OCI-LY7 (cell line): ENCODE measurements at places on chromosomes 7 and 10.
A peak's percentile ranks its signal among the peaks of the same experiment; 100 is the strongest.

- no peak for DNase-seq
These were observed 61.7 kb downstream of the PRPF18 start for GRCh38 chr10:13648425-13648824.

- DNase-seq, result peak; percentile 75
These were observed 839 bp downstream of the IKZF5 start for GRCh38 chr10:123007558-123008354.

DNA sequence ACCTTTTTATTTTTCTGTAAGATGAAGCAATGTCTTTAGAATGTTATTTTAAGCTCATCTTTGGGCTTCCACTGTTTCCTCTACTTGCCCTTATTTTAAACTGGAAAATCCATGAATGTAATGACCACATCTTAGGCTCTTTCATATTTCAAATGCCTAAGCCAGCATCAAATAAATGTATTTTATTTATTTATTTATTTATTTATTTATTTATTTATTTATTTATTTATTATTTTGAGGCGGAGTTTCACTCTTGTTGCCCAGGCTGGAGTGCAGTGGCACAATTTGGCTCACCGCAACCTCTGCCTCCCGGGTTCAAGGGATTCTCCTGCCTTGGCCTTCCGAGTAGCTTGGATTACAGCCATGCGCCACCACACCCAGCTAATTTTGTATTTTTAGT lies 69.2 kb downstream of the HDAC9 start:
- DNase-seq, result no peak

DNA sequence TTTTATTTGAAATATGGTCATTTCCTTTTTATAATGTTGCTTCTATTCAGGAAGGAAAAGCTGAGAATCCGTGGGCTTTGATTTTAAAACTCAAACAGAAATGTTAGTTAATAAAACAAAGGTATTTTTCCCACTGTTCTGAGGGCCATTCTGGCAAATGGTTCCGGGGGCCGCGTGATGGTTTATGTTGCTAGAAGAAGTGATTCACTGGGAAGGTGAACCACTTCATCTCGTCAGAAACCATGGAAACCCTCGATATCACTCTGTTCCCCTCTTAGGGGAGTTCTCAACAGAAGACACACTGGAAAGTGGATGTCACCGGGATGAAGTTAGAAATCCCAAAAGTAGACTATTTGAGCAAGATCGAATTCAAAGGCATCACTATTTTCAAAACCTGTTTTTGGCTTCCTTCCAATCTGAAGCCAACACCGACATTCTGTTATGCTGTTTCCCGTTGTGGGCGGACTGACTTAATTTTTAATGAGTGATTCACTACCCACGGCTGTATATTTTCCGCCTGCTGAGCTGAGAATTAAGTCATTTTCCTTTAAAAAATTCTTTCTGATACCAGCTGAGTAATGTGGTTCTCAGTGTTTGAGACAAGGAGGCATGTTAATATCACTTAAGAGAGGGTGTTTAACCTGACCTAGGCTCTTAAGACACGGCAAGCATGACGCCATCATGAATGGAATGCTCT lies 84.1 kb downstream of the PTPRE start:
- DNase-seq, result no peak

DNA sequence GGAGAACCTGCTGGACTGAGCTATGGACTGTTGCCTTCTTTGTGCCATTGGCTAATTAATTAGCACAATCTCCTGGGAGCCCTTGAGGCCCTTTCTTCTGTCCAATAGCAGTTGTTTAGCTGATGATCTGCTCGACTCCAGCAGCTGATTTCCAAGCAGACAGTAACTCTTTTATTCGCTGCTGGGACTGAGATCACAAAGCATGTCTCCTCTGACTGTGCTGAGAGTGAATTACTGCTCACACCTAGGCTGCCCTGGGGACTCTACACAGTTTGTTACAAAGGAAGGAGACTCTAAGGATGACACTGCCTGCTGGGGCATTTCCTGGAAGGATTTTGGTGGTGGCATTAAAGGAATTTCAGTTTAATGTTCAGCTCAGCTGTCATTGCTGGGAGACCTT lies 31.4 kb downstream of the CASP7 start:
- no peak for DNase-seq

- DNase-seq, result no peak
These were observed 46.9 kb downstream of the JAKMIP3 start for GRCh38 chr10:132112611-132113010.

- no peak for DNase-seq
These were observed 152.8 kb downstream of the ZNF248 start for GRCh38 chr10:37704566-37704965.

DNA sequence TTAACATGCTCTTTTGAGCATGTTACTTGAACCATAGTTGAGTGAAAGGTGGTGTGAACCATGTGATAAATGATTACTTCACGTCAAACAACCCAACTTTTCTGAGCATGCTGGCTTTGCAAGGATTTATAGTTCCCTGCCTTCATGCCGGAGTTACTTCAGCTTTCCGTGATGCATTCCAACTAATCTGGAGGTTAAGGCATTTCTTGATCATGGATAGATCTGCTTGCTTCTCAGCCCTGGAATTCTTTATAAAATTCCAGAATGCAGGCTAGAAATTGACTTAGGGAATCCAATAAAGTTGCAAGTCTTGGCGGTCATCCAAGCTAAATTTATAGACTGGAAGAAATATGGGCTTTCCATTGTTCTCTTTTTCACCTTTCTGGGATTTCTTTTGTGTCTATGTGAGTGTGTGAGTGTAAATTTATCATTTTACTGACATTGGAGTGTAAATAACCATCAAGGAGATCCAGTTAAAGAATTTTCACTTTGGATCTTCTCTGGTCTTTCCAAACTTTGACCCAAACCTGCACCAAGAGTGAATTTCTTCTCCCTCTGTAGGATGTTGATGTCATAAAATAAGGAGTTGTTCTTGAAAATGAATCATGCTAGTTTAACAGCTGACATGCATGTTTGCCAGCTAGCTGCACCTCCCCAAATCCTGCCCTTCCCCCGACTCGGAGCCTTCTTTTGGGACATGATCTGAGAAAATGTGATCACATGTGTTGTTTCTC lies 289.0 kb downstream of the TWIST1 start:
- DNase-seq, result no peak

GRCh38 chr7:142943706-142944268 lies 4.5 kb downstream of the LLCFC1 start:
- DNase-seq, result no peak

DNA sequence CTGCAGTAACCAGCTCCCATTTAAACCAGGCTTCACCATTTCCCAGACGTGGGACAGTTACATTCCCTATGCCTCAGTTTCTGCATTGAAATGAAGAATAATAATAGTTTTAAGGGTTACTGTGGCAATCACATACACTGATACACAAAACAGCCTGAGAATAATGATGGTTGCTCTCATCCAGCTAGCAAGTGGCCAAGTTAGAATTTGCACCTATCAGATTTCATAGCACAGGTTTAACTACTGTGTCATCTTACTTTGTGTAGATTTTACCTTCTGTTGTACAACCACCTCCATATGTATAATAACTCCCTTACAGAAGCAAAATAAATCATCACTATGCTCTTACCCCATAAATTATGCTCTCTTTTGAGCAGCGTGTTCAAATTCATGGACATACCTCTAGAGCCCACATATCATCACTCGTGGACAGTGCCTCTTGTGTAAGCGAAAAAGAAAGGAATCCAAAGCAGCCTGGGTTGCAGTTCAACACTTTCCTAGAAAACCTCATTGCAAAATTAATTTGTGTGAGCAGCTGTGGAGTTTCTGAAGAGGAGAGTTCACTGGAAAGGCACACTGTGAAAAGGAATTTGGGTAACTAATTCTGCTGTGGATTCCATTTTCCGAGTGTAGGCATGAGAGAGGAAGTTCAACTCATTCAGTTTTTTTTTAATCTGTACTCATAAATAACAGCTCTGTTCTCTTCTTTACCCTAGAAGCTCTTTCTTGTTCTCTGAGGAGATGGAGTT lies 492.5 kb downstream of the ARL4A start:
- DNase-seq, result no peak

- no peak for DNase-seq
These were observed 251.9 kb upstream of the GRM3 start for GRCh38 chr7:86391813-86392212.

DNA sequence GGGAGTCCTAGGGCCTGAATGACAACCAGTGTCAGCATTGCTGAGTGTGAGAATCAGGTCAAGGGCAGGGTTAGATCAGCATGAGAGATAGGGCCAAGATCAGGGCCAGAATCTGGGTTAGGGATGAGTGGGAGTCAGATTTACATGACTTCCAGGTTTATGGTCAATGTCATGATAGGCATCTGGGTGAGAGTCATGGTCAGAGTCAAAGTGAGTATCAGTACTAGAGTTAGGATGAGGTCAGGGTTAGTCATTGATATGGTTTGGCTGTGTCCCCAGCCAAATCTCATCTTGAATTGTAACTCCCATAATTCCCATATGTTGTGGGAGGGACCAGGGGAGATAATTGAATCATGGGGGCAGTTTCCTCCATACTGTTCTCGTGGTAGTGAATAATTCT lies 12.3 kb downstream of the MRPS24 start:
- DNase-seq, result no peak

GRCh38 chr7:100483722-100484672 lies at the start of gene NYAP1:
Gene NYAP1 (plus strand): TSS chr7:100483927. CDS start chr7:100485312, 1,385 bp downstream.
- DNase-seq, result peak; percentile 60

- no peak for DNase-seq
These were observed 624 bp upstream of the ZNF783 start for GRCh38 chr7:149261316-149261828.

DNA sequence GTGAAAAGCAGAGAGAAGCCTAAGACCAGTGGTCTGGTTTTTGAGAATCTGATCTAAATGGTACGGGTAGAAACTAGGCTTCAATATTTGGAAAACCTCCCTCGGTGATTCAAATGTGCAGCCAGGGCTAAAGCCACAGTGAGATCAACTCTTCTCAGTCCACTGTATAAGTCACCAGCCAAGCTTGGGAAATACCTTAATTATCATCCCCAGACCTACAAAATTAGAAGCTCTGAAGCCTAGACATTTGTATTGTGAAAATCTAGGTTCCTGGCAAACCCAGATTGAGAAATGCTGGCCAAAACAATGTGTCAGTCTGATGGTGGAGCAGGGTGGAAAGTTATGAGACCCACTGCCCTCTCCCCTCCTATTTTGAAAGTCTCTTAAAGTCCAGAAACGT lies 131.7 kb downstream of the DGKI start:
- DNase-seq, result no peak

DNA sequence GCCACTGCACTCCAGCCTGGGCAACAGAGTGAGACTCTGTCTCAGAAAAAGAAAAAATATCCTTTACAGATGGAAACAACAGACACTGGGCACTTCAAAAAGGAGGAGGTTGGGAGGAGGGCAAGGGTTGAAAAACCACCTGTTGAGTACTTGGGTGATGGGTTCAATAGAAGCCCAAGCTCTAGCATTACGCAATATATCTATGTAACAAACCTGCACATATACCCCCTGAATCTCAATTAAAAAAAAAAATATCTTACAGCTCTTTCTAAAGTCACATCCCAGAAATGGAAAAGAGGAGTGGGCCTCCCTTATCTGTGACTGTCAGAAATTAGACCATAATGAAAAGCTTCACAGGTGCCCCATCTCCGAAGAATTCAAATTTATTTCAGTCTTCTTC lies 12.1 kb downstream of the VIM start:
- DNase-seq, result no peak

DNA sequence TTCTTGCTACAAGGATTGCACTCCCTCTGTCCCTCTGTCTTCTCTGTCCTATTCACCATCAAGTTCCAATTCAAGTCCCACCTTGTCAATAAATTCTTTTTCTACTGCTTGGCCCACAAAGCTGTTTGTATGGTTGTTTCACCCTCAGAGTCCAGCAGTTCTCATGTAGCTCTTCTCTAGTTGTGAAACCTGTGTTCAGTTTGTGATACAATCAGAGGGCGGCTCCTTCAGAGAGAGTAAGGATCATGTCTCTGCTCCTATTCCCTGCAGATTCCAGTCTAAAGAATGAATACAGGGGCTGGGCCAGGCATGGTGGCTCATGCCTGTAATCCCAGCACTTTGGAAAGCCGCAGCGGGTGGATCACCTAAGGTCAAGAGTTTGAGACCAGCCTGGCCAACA lies 126.6 kb upstream of the BET1 start:
- no peak for DNase-seq

GRCh38 chr7:4080954-4081353 lies 601.1 kb upstream of the FOXK1 start:
- DNase-seq, result no peak

DNA sequence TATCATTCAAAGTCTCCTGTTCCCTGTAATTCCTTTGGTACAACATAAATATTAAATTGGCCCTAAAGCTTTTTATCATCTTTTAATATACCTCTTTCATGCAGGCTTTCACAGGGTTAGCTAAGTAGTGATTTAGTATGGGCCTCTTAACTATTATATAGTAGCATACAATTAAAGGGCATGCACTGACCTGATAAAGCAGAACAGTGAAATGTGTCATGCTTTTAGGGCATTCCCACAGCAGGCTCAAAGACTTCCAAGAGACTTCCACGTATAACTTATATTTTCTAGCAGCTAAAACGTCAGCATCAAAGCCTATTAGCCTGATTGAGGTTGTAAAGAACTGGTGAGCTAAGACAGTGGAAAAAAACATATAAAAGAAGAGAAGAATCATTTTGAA lies 35.3 kb downstream of the SAMD8 start:
- DNase-seq, result no peak

DNA sequence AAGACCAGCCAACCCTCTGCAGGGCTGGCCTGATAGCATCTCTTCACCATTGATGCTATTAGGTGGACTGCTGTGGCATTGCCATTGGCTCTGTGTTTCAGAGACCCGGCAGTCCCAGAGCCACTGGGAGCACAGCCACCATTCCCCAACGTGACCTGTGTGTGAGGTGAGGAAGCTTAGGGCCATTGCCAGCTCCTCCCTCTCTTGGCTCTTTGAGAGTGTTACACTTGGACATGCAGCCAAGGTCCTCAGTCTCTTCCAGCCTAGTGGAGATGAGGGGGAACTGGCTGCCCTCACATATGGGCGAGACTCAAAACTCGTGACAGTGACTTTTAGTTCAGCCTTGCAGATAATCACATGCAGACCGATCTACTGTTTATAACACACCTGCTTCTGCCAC lies 39.3 kb upstream of the HMX3 start:
- no peak for DNase-seq

- DNase-seq, result no peak
These were observed 307.4 kb upstream of the AOAH start for GRCh38 chr7:37031571-37032257.

DNA sequence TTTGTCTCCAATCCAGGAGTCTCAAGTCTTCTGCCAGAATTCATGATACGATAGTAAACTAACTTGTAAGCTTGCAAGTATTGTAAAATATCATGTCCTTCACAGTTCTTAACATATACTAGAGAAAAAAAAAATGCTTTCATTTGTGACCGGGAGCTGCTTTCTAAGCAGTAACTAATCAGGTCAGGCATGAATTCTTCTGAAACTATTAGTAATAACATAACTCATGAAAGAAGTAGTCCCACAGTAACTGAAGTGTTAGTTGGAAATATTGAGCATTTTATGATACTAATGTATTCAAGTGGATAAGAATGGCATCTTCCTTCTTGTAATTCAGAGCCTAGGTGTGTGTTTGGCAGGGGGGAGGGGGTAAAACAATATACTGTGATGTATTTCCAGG lies 665.6 kb downstream of the DNAJB9 start:
- no peak for DNase-seq

GRCh38 chr7:40306596-40306995 lies 171.8 kb downstream of the SUGCT start:
- DNase-seq, result no peak
